ENCODE measurements at places on chromosomes 1 and 21. TPM values are rescaled to one million over a fixed set of nuclear protein-coding genes. Genes with fewer than 3 reads are reported as not detected.

The S100A2 gene
- 9.8 TPM for polyA plus RNA-seq

The P3R3URF gene
- polyA plus RNA-seq, result not detected

The KRTAP11-1 gene
- not detected for polyA plus RNA-seq

DNA sequence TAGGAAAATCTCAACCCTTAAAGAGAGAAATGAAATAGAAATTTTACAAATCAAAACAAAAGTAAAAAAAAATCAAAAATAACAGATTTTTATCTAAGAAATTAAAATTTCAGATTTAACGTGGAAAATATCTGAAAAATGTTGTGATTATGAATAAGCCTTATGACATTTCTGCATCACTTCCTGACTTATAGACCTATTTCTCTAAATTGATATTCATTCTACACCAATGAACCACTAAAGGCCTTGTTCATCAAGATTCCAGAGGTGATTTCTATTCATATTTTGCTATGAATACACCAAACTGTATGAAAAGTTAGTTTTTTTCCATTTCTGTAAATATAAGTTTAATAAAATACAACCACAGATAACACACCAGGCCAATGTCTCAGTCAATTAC lies 261.5 kb downstream of the SMYD3 start:
- DNase-seq, result no peak

GRCh38 chr1:65527190-65527589 lies 106.7 kb downstream of the LEPR start:
- DNase-seq, result no peak

GRCh38 chr1:46577671-46578070 lies 26.2 kb upstream of the KNCN start:
- no peak for DNase-seq

DNA sequence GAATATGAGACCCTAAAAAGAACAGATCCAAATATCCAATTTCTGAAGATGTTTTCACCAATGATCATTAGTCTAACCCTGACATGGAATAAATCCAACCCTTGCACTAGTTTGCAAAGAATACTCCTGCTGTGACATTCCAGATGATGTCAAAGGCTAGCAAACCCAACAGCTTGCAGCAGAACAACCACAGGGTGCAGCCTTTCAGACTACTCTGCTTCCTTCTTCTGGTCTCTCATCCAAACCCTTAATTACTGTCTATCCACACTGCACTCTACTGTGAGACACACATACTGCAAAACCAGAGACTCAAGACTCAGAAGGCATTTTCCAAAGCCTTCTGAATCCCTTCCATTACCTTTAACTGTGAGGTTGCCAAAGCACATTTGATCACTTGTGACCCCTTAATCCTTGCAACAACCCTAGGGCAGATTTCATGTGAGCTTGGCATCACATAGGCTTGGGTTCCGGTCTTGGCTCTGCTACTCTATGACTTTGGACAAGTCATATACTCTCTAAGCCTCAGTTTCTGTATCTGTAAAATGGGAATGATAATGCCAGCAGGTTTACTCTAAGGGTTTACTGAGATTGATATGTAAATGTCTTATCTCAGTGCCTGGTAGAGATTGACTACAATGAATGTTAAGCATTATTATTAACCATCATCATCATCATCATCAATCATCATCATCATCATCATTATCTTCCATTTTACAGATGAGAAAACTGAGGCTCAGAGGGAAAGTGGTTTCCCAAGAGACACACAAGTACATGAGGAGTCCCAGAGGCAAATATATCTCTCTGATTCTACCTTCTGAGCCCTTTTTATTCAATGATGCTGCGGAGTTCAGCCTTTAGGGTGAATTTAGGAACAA lies 94.5 kb downstream of the SYF2 start:
- DNase-seq, result no peak

GRCh38 chr1:216910081-216910840 lies 187.0 kb upstream of the ESRRG start:
- DNase-seq, result no peak

DNA sequence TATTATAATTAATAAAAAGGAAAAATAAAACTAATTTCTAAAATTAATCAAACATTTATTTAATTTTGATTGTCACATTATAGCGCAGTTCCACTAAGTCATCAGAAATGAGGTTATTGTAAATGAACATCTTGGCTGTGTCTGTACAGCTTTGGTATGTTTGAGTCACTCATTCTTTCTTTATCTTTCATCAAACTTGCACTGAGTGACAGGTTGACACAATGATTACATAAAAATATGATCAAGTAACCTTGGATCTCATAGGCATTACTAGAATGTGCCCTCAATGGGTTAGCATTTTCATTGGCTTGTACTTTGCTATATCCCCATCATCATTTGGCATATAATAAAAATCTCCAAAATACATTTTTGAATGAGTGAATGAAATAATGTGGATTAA lies 1353.2 kb upstream of the ADGRL2 start:
- DNase-seq, result no peak

GRCh38 chr1:245538671-245539070 lies 383.9 kb downstream of the KIF26B start:
- no peak for DNase-seq

DNA sequence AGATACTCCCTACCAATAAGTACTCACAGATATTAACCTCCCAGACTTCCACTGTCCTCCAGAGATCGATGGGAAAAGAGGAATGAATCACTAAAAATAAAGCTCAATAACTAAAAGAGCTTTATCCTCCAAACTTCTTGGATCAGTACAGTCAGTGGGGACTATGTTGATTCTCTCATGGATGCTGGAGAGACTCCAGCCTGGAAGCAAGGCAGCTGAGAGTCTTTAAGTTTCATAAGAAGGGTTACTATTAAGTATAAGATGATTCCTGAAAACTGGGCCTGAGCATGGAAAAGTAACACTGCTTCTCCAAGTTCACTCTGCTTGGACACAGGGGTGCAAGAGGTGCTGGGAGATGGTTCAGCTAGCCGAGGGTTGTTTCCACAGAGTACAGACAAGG lies 6.2 kb upstream of the DDR2 start:
- DNase-seq, result no peak

DNA sequence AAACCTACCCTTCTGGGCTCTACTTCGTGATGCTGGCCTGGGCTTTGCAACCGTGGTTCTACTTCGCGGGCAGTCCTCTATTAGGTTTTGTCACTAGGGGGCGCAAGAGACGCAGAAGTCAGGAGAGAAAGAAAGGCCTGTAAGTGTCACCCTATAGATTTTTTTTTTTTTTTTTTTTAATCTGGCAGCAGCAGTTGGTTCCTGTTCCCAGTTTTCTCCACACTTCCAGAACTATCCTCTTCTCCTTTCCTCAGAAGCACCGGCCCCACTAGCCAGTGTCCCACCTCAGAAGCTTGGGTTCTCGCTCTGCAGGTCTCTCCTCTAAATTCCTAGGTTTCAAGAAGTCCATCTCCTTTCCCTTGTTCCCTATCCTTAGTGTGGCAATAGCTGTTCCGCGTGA lies 9.1 kb upstream of the LCE2D start:
- DNase-seq, result no peak

DNA sequence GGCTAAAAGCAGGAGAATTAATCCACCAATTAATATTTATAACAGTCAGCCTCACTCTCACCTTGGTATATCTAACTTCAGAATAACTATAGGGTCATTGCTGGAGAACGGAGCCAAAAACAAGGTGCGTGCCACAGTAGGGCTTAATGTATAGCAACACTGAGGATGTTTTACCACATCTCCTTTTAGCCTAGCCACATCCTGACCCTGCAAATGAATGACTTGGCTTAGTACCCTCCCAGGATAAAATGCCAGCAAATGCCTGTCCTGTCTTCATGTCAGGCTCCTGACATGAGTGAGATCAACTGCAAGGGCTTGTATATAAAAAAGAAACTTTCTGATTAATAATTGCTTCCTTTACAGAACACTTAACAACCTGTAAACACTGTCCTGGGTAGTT lies 2.7 kb upstream of the CDC42BPA start:
- no peak for DNase-seq

GRCh38 chr1:203644661-203645510 lies 18.3 kb downstream of the ATP2B4 start:
- no peak for DNase-seq

GRCh38 chr1:109935451-109935900 lies 24.8 kb downstream of the CSF1 start:
- no peak for DNase-seq

DNA sequence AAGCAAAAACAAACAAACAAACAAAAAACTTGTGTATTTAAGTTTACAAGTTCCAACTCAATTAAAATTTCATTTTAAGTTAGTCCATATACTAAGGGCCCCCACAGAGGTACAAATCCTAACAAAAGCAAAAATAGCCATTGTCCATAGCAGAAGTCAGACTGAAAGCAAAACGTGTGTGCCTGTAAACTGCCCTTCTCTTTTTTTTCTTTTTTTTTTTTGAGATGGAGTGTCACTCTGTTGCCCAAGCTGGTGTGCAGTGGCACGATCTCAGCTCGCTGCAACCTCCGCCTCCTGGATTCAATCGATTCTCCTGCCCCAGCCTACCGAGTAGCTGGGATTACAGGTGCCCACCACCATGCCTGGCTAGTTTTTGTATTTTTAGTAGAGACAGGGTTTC lies 11.6 kb upstream of the IFNGR2 start:
- DNase-seq, result no peak

GRCh38 chr1:246566813-246567645 lies 773 bp downstream of the CNST start:
- peak; percentile 36 for DNase-seq

GRCh38 chr1:23567629-23567995 lies 8.3 kb upstream of the ID3 start:
- DNase-seq, result no peak

GRCh38 chr1:85406081-85406480 lies 58.9 kb downstream of the DDAH1 start:
- DNase-seq, result no peak

All from left renal cortex interstitium (tissue), 4 donors.